ENCODE measurements at places on chromosomes 5 and 9.
A peak's percentile ranks its signal among the peaks of the same experiment; 100 is the strongest.

DNA sequence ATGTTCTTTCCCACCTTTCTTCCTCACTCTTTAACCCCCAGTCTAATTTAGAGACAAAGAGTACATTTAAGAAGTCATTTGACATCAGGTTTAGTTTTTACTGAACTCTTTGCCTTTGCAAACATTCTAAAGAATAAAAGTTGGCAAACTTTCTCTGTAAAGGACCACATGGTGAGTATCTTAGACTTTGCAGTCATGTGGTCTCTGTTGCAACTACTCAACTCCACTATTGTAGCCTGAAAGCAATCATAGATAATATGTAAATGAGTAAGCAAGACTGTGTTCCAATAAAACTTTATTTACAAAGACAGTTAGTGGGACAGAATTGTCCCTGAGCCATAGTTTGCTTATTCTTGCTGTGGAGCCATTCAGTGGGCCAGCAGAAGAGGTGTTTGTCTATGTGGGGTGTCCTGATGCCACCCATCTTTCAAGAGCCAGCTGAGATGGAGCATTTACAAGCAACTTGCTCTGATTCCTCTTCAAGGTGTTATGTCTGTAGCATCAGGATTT is 25.4 kb downstream of the ABLIM3 start:
- no peak for DNase-seq

DNA sequence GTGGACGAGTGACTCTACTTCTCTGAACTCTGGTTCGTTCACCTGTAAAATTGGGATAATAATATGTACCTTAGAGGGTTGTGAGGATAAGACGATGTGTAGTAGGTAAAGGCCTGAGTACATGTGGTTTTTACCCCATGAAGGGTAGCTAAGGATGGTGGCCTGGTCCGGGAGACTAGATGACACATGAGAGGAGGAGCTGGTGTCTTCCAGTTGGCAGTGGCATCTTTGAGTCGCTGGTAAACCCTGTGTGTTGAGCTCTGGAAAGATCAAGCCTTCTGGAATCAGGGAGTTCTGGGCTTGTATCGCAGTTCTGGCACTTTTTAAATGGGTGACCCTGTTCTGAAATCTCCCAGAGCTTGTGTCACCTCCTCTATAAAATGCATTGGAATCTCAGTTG is 166.4 kb upstream of the ZNF618 start:
- DNase-seq = no peak

GRCh38 chr5:115541611-115542010 is 3.0 kb downstream of the FEM1C start:
- no peak for DNase-seq

DNA sequence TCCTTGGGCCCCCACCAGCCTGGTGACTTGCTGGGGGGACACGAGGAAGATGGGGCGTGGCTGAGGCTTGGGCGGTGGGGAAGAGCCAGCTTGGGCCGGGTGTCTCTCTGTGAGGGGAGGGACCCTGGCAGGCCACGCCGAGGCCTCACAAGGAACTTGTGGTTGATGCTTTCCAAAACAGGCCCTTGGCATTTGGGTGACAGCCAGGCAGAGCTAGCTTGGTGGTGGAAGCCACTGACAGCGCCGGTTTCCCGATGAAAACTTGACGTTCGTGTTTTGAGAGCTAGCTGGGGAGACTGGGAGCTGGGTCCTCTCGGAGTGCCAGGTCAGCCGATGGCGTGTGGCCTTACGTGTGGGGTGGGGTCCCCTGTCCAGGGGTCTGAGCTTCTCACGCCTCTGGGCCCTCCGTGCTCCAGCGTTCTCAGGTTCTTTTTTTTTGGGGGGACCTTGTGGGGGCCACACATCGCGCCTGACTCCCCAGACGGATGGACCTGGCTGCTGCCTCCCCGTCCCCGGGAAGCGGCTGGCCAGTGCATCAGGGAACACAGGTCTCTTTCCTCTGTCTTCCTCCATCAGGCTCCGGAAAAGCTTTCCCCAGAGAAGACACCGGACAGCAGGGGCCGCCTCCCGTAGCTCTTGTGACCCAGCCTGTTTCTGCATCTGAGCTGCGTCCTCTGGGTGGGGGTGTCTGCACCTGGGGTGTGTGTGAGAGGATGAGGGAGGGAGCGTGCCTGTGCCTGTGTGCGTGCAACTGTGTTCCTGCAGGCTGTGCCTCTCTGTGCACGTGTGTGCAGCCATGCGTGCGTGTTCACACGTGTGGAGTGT is 129.3 kb upstream of the LPCAT1 start:
- DNase-seq = peak; percentile 16

GRCh38 chr5:4020400-4020799 is 424.8 kb downstream of the IRX1 start:
- DNase-seq = no peak

- DNase-seq = no peak
Observed at GRCh38 chr5:52017567-52017966, 634.3 kb downstream of the ISL1 start.

DNA sequence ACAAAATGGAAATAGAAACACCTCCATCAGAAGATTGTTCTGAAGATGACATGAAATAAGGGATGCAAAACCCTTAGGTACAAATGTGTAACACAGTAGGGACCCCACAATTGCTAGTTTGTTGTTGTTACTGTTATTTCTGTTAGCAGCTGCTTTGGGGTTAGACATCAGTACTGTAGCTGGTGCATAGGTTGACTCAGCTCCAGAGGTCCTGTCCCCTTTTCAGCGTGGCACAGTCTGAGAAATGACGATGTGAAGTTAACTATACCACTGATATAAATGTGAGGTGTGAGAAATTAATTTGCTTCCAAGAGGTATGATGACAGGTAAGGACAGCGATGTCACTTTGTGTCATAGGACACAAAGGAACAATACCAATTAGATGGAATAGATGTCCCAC is 384.6 kb upstream of the KLF4 start:
- no peak for DNase-seq

DNA sequence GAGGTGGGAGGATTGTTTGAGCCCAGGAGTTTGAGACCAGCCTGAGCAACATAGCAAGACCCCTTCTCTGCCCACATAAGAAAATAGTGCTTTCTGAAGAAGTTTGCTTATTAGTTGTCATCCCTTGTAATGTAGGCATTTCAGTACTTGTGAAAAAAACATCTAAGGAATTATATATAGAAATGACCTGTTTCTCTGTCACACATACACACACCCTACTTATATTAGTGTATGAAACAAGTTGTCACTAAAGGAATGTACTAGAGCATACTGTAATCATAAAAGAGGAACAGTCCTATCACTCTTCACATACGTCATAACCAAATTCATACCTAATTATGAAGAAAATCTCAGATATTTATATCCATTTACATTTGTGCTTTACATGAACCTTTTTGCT is 122.0 kb downstream of the NIPBL start:
- peak; percentile 12 for DNase-seq

GRCh38 chr5:38680094-38680825 is 123.8 kb upstream of the LIFR start:
- DNase-seq = no peak

DNA sequence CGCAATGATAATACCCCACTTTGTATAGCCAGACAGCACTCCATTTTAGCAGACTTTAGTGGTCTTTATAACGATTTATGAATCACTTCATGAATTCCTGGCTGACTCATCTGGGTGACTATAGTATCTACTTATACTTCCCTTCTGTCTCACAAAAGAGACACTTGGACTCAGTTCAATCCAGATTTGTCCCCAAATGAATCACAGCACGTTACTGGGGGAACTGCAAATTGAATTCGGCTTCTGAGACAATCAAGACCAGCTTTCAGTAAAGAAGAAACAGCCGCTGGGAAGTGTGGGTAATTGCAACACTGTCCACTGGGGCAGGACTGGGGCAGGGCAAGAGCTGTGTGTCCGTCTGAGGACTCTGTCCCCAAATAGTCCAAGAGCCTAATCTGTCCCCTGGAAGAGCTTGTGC is 337.3 kb upstream of the RFX3 start:
- peak; percentile 88 for DNase-seq

DNA sequence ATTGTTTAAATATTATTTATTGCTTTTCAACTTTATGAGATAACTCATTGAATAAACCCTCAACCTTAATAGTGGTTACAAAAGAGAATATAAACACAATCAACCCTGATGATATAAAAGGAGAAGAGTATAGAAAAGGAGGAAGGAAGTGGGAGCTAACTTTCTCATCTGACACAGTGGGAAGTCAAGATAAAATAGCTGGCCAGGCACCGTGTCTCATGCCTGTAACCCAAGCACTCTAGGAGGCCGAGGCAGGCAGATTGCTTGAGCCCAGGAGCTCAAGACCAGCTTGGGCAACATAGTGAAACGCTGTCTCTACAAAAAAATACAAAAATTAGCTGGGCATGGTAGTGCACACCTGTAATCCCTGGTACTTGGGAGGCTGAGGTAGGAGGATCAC is 93.5 kb downstream of the PPP2R2B start:
- no peak for DNase-seq

DNA sequence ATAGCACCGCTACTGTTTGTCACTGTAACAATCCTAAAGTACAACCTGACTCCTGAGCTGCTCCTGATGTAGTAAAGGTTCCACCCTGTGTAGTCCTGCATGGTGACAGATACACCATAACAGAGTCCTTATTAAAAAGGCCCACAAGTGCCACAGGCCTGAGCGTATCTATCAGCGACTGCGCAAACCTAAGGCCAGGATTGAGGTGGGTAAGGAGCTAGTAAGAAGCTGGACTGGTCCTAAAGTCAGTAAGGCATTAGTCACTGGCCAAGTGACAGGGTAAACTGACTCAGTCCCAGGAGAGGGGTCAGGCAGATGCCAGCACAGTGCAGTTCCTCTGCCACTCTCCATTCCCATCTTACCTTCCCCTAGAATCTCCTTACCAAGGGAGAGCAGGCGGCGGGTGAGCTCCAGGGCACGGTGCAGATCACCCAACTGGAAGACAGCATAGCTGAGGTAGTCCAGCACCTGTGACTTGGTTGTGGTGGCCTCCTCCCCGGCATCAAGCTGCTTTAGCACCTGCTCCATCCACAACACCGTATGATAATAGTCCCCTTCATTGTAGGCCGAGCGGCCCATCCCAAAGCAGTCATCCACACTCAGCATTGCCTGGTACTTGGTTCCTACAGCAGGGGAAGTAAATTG is 17.6 kb downstream of the P4HA2 start:
- no peak for DNase-seq

DNA sequence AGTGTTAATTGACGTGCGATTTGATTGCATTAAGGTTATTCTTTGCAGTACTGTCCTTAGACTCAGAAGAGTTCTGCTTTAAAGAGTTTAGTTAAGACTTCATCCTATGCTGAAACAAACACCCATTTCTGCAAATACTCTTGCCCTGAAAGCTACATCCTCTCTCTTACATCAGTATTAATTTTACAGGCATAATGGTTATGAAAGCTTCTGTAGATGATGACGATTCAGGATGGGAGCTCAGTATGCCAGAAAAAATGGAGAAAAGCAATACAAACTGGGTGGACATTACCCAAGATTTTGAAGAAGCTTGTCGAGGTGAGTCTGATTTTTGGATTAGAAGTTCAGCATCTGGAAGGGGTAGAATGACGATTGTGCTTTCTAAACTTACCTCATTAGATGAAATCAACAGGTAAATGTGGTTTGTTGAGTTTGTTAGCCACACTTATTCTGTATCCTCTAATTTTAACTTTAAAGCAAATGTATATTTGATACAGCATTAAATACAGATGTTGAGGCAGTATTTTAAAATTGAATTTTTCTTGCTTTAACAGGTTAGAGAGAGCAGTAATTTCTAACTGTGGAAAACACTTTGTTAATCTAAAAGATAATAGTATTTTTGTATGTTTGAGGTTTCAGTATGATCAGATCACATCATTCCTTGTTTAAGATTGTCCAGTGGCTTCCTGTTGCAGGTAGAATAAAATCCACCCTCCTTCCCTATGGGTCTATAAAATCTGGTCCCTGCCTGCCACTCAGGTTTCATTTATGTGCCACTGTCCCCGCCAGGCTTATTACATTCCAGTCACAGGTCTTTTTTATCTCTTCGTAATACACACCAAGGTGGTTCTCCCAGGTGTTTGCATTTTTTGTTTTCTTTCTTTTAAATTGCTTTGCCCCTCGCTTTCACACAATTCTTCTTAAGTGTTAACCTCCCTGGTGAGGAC is 1.3 kb downstream of the NAA35 start:
- DNase-seq = no peak

GRCh38 chr5:172441262-172441751 is 13.0 kb downstream of the SH3PXD2B start:
- DNase-seq = no peak

GRCh38 chr5:137636830-137637714 is 98.8 kb downstream of the KLHL3 start:
- no peak for DNase-seq

GRCh38 chr9:5375790-5376477 is 36.3 kb upstream of the RLN1 start:
- DNase-seq = peak; percentile 53

DNA sequence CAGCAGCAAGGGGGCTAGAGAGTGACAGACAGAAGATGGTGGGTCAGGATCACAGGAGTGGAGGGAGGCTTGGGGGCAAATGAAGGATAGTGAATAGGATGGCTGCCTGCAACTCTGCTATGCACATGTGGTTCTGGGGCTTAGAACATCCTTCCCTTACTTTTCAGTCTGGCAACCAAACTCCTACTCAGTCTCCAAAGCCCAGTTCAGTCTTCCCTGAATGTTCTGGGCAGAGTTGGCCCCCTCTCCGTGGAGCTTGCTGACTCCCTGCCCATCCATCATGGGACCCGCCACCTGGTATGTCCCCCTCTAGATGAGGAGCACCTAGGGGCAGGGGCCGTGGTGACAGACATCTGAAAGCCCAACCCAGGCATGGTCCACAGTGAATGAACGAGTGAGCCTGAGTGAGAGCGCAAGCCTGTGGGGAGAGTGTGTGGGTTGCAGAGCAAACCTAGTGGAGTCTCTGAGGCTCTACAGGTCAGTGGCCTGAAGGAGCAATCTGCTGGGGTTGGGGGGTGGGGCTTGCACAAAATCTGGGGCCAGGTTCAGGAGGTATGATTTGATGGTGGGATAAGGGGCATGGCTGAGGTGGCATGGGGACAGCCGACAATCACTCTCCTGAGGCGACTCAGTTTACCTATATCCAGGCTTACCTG is 180.6 kb downstream of the FGF18 start:
- DNase-seq = no peak

GRCh38 chr5:89117124-89117644 is 234.2 kb upstream of the MEF2C start:
- no peak for DNase-seq

GRCh38 chr9:119861842-119862241 is 492.6 kb upstream of the BRINP1 start:
- DNase-seq = no peak

GRCh38 chr9:32348106-32348695 is 36.2 kb upstream of the ACO1 start:
- no peak for DNase-seq

All from activated CD4-positive, alpha-beta T cell treated with anti-CD3 and anti-CD28 coated beads, Interleukin-10, Interleukin-2, amounts not matched to agents 100 ng/mL and 50 ng/mL, durations not matched to agents 16 hours and 8 hours (primary cell).